ENCODE measurements at places on chromosomes 3 and 15.

DNA sequence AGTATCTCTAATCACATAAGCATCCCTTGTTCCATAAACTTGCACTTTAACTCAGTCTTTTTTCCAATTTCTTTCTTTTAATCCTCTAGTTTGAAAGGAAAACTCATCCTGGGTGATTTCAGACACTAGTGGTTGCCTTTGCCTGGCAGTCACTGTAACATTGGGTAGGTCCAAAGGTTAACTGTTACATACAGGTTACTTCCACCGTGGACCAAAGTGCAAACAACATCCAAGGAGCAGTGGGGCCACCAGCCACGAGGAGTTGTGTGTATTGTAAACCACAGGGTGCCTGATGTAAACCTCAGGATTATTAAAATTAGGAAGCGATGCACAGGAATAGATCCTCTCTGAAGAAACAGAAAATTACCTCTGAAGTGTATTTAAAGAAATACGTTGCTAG lies 75.0 kb downstream of the HCN4 start:
- no peak for DNase-seq

DNA sequence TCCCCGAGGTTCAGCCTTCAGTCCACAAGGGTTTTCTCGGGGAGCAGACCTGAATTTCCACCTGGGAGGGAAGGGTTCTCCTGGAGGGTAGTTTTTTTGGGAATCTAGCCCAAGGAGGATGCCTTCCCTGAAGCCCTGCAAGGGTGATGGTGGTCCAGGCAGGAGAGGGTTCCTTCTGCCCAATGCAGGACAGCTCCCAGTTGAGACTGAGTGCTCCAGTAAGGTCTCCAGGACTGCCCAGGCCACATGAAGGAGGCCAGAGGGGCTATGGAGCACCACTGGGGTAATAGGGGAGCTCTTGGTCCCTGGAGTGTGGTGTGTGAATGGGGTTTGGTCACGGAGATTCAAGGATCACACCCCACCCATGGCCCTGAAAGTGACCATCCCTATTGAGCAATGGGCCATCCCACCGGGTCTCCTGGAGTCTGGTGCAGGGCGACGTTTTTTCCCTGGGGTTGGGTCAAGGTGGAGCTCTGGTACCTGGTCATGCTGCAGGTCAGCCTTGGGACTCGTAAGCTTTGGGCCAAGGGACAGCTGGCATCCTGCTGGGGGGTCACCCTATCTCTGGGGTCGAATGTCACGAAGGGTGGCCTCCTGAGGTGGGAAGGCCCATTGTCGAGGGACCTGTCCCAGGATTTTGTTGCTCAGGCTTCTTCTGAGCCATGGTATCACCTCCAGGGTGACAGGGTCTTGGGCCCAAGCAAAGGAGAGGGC lies 196.5 kb downstream of the UBE3A start:
- DNase-seq, result no peak

GRCh38 chr15:29140475-29141307 lies 128.9 kb downstream of the NSMCE3 start:
- DNase-seq, result no peak

DNA sequence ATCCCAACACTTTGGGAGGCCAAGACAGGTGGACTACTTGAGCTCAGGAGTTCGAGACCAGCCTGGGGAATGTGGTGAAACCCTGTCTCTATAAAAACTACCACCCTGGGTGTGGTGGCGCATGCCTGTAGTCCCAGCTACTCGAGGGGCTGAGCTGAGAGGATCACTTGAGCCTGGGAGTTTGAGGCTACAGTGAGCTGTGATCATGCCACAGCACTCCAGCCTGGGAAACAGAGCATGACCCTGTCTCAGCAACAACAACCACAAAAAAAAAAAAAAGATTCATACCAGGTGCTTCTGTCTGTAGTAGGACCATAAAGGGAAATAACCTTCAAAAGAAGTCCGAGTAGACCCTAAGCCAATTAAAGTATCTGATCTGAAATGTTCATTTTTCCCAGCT lies 94.5 kb downstream of the SERPINI1 start:
- DNase-seq, result no peak

DNA sequence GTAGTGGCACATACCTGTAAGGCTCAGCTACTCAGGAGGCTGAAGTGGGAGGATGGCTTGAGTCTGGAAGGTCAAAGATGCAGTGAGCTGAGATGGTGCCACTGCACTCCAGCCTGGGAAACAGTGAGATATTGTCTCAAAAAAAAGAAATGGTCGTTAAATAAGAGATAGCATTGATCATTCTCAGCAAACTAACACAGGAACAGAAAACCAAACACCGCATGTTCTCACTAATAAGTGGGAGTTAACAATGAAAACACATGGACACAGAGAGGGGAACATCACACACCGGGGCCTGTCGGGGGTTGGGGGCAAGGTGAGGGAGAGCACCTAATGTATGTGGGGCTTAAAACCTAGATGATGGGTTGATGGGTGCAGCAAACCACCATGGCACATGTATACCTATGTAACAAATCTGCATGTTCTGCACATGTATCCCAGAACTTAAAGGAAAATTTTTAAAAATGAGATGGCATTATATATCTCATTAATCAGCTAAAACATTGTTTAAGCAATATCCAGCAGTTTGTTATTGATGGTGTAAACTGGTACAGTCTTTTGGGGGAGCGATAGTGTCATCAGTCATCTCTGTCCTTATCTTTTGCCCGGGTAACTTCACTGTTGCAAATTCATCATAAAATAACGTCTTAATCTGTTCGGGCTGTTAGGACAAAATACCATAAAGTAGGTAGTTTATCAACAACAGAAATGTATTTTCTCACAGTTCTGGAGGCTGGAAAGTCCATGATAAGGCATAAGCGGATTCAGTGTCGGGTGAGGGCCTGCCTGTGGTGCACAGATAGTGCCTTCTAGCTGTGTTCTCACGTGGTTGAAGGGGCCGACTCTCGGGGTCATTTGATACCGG lies 1.7 kb upstream of the MAN2A2 start:
- DNase-seq, result no peak

- no peak for DNase-seq
Observed at GRCh38 chr3:13569201-13569600, 20.3 kb downstream of the FBLN2 start.

DNA sequence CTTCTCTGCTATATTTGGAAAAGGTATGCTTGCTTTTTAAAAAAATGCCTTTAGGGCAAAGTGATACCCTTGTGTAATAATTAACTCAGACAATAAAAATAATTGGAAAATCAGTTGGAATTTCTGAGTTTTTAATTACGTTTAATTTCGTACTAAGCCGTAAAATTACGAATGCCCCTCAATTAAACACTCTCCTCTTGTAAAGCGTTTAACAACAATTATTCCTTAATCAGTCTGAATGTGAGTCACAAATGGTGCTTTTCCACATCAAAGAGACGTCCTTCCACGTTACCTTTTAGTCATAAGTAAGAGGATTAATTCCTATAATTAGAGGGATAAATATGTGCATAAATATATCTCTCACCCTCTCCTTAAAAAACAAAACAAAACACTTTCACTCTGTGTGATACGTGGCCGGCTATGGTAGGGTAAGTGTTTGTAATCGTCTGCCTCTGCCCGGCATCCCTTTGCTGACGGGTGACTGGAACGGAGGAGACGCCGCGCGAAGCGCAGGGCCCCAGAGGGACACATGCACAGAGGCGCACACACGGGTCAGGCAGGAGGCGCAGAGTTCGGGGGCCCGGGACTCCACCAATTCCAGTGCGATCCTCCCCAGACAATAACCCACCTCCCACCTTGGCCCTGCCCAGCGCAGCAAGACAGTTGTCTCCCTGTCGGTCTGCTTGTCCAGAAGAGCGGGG lies 9.7 kb upstream of the MEIS2 start:
- no peak for DNase-seq

- no peak for DNase-seq
Observed at GRCh38 chr15:79431636-79432344, at the start of gene MINAR1. TSS of gene MINAR1 (plus strand) at chr15:79432336. CDS start at chr15:79456148, 23,812 bp downstream.

DNA sequence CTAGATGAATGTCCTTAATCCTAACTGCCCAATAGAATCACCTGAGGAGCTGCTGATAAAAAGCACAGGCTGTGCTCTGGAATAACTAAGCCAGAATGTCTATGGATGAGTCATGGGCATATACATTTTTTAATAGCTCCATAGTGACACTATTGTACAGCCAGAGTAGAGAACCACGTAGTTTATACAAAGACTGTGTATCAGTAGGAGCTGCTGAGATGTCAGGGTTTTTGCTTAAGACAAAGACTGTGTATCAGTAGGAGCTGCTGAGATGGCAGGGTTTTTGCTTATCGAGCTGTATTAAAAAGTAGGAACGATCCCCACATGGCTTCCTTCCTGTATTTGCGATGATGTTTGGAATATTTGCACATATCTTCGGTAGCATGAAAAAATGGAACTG lies 137.4 kb downstream of the SV2B start:
- no peak for DNase-seq

DNA sequence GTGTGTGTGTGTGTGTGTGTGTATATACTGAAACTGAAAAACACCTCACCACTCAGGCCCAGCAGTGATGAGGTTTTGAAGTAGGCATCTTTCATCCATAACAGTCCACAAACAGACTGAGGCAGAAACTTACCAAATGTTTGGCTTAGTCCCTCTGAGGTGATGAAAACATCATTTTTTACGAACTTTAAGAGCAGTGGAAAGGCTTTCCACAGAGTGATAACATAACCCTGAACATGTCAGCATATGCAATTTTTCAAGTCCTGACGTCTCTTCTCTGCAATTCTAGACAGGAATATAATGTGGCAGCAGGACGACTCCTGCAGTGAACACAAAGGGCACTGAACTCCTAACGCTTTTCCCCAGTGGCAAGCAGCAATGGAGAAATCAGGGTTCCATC lies 247.0 kb upstream of the THBS1 start:
- DNase-seq, result no peak

- DNase-seq, result no peak
Observed at GRCh38 chr3:115577000-115577399, 46.3 kb upstream of the GAP43 start.

DNA sequence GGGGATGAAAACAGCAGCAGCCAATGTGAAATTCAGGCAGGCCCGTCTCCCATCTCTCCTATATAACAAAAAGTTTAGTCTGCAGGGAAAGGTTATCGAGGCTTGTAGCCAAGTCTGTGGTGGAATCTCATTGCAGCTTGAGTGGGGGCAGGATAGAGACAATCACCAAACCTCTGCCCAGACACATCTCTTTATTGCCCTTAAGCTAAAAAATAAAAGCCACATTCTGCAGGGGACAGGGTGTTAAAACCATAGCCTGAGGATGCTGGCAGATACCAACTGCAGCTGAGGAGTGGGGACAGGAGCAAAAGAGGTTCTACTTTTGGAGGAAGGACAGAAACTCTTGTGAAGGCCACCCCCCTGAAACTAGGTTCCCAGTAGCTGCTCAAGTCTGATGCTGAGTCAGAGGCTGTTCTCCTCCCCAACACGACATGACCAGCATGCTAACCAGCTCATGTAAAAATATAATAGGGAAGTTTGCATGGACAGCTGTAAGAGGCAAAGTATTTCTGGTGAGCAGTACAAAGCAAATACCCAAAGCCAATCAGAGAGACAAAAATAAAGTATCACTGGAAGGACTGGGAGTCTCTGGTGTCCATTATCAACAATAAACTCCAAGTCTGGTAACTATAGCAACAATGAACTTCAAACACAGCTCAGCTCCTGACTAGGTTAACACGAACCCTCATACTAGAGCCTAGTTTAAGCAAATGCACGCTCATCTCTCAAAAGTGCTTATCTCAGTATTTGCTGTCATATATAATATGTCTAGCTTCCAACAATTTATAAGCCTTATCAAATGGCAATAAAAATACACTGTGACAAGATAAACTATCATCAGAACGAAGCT lies 362.2 kb upstream of the SLCO3A1 start:
- DNase-seq, result no peak

DNA sequence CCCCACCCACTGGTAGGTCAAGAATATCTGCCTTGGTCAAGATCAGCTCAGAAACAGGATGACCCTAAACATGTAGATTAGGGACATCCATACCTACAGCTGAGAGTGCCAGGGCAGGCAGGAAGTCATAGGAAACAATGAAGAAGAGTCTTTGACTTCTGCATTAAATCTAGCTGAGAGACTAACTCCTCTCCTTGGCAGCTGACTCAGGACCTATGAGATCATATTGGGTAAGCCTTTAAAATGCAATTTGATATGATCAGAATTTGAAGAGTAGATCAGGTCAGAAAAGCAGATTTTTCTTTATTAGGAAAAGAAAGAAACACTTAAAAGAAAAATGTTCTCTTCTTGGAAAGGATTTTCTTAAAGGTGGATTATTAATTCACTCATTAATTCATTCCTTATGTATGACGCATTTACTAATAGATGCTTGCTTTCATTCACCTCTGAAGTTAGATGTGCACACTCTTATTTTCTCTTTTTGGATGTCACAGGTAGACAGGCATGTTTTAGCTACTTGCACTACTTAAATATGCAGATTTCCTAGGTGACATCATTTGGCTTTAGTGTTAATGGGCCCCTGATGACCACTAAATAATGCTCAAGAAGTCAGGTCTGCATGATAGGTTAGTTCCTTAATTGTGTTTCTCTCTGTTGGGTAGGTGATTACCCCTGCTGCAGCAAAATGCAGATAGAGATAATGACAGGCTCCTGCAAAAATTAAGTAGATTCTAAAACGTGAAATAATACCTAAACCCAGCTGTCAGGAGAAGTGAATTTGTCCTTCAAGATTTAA lies 35.7 kb upstream of the GSK3B start:
- no peak for DNase-seq

DNA sequence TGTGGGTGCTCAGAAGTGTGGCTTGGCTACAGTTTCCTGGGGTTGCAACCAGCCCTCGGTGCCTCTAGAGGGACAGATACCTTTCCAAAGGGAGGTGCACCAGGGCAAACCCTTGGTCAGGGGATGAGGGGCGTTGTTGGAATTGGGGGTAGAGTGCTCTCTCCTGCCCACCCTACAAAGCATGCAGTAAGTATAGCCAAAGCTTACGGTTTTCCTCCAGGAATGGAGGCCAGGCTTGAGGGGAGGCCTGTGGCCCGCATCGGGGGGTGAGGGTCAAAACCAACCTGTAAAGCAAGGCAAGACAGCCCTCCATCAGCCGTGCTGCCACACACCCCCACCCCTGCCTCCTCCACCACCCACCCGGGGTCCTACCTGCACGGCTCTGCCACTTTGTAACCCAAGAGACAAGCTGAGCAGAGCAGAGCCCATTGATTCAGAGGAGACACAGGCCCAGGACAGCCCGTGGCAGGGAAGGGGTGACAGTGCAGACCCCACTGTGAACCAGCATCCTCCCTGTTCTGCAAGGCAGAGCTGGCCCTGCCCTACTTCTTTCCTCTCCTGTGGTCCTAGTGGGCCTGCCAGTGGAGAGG lies 41.5 kb downstream of the TLE3 start:
- no peak for DNase-seq

GRCh38 chr15:71752604-71753289 lies 57.6 kb upstream of the NR2E3 start:
- DNase-seq, result no peak

Measured in NCI-H2081 treated with DMSO at 0.1 percent for 48 hours (cell line).